ENCODE measurements at places on chromosomes 7 and 10. TPM values are rescaled to one million over a fixed set of nuclear protein-coding genes. Genes with fewer than 3 reads are reported as not detected.

PLXDC2 gene
- 60.0 TPM for total RNA-seq

DNA sequence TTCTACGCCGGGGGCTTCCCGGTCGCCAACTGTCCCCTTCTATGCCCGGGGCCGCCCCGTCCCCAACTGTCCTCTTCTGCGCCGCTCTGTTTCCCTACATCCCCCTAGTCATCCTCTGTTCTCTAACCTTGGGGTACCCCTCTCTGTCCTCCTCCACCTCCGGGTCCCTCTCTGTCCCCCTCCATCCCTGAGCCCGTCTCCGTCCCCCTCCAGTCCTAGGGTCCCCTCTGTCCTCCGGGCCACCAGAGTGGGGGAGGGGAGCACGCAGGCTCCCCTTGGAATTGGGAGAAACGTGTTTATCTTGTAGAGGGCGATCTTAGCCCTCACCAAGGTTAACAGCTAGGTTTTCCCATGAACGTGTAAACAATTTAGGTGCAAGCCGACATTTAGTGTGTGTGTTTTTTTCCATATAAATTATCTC is 852 bp upstream of the KLF6 start:
- no peak for DNase-seq
- H3K27ac ChIP-seq: peak overlapping the region; percentile 100
- H3K36me3 ChIP-seq: peaks cover 12% of the 10 kb centered on the region
- H3K4me1 ChIP-seq: peaks cover 38% of the 10 kb centered on the region
- H3K27me3 ChIP-seq: no peaks in the 10 kb centered on the region

EIF4EBP2 gene
- total RNA-seq: 71.4 TPM

DNA sequence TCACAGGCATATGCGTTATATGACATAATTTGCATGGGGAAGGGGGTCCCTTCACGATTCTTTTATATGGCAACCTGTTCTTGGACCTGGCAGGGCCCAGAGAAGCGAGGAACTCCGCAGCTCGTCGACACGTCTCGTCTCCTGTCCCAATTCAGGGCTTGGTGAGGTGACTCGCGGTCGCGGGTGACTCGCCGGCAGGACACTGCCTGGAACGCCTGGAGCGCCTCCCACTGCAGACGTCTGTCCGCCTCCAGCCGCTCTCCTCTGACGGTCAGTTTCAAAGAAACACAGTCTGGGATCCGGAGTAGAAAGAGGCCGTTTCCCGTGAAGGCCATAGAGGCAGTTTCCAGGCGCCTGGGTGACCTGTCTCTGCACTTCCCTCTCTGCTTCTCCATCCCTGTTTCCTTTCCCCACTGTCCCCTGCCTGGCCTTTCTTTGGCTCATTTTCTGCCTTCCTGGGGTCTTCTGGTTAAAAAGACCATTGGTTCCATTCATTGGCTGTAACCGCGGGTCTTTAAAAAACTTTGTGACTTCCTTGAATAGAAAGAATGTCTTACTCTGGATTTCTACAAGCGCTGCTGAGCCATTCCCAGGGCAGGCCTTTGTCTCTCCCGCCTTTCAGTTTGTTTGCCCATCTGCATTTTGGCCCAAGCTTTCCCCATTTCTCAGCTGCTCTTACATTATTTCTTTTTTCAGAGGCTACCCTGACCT is 1.2 kb downstream of the UPP1 start:
- H3K4me3 ChIP-seq: peak overlapping the region; percentile 79
- peaks cover 26% of the 10 kb centered on the region for H3K4me1 ChIP-seq
- no peak for DNase-seq
- peaks cover 18% of the 10 kb centered on the region for H3K27me3 ChIP-seq
- peak overlapping the region; percentile 47 for H3K27ac ChIP-seq
- H3K36me3 ChIP-seq: peaks cover 3% of the 10 kb centered on the region

DNA sequence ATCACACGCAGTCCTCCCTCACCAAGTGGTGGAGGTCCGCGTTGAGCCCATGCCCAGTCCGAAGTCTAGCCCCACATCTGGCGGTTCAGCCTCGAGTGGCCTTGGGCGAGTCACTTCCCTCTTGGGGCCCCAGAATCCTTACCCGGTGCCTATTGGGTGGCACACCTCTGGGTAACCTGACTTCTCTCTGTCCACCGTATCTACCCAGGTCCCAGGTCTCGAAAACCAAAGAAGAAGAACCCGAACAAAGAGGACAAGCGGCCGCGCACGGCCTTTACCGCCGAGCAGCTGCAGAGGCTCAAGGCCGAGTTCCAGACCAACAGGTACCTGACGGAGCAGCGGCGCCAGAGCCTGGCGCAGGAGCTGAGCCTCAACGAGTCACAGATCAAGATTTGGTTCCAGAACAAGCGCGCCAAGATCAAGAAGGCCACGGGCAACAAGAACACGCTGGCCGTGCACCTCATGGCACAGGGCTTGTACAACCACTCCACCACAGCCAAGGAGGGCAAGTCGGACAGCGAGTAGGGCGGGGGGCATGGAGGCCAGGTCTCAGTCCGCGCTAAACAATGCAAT is 4.3 kb downstream of the EN2 start:
- H3K4me3 ChIP-seq: no peak overlapping the region
- DNase-seq: no peak
- H3K36me3 ChIP-seq: no peaks in the 10 kb centered on the region
- H3K27me3 ChIP-seq: peaks cover 90% of the 10 kb centered on the region

GRCh38 chr7:32532086-32532485 is 36.8 kb downstream of the AVL9 start:
- H3K36me3 ChIP-seq: peaks cover 6% of the 10 kb centered on the region
- no peaks in the 10 kb centered on the region for H3K27me3 ChIP-seq
- no peak overlapping the region for H3K27ac ChIP-seq

PRSS37 gene
- total RNA-seq: not detected

- peaks cover 29% of the 10 kb centered on the region for H3K4me1 ChIP-seq
- peak; percentile 53 for DNase-seq
- H3K4me3 ChIP-seq: no peak overlapping the region
- peaks cover 8% of the 10 kb centered on the region for H3K27me3 ChIP-seq
Observed at GRCh38 chr10:91635401-91636400, 2.8 kb upstream of the PPP1R3C start.

- no peaks in the 10 kb centered on the region for H3K27me3 ChIP-seq
- no peak overlapping the region for H3K4me3 ChIP-seq
- H3K4me1 ChIP-seq: peaks cover 7% of the 10 kb centered on the region
- no peak for DNase-seq
- peaks cover 48% of the 10 kb centered on the region for H3K36me3 ChIP-seq
Observed at GRCh38 chr10:63393050-63393449, 72.7 kb downstream of the JMJD1C start.

DNA sequence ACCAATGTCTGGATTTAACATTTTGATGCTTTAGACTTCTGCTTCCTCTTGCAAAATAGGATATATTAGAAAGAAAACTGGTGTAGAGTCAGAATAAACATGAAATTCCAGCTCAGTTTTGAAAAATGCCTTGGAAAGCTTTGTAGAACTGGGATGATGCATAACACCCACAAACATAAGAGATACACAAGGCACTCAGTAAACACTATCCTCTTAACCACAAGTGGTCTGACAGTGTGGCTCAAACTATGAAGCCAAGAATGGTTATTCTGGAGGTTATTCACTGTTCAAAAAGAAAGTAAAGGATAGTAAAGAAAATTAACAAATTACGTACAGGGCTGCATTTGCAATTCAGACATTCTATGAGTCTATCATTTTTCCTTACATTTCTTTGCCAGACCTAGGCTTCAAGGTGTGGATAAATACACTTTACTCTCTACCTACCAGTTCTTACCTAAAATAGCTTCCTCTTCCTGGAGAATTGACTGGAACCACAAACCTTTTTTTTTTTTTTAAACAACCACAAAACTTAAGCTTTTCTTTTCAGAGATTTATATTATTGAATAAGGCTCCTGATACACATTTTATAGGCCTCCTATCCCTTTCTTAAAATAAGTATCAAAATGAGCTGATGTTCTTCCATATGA is 9.0 kb upstream of the RSBN1L start:
- no peaks in the 10 kb centered on the region for H3K27me3 ChIP-seq
- peaks cover 21% of the 10 kb centered on the region for H3K4me1 ChIP-seq
- H3K36me3 ChIP-seq: peaks cover 23% of the 10 kb centered on the region
- H3K27ac ChIP-seq: peak overlapping the region; percentile 76

DNA sequence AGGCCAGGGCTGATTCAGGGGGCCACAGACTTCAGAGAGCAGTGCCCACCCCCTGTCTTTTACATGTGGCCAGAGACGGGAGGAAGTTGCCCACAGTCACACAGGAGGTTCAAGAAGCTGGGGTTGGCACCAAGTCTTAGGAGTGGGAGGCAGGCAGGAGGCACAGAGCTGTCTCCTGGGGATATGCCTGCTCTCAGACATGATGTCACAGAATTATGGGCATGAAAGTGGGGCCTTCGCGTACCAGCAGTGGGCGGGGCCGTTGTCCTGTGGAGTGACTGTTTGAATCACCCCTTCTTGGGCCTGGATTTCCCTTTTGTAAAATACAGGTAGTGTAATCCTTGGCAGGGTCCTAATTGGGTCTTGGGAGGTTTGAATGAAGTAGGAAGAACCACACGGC is 81.2 kb upstream of the PPIF start:
- H3K4me3 ChIP-seq: no peak overlapping the region
- H3K27ac ChIP-seq: peak overlapping the region; percentile 34

- H3K4me3 ChIP-seq: no peak overlapping the region
- H3K4me1 ChIP-seq: peaks cover 9% of the 10 kb centered on the region
- no peak overlapping the region for H3K27ac ChIP-seq
- no peaks in the 10 kb centered on the region for H3K36me3 ChIP-seq
- H3K27me3 ChIP-seq: peaks cover 3% of the 10 kb centered on the region
Observed at GRCh38 chr7:52114509-52114908, 797.9 kb upstream of the COBL start.

- H3K36me3 ChIP-seq: no peaks in the 10 kb centered on the region
- no peaks in the 10 kb centered on the region for H3K4me1 ChIP-seq
- peaks cover 52% of the 10 kb centered on the region for H3K27me3 ChIP-seq
- no peak overlapping the region for H3K4me3 ChIP-seq
Observed at GRCh38 chr10:104842704-104843103, 201.6 kb downstream of the SORCS3 start.

- peak overlapping the region; percentile 48 for H3K27ac ChIP-seq
- no peak overlapping the region for H3K4me3 ChIP-seq
- H3K4me1 ChIP-seq: peaks cover 9% of the 10 kb centered on the region
- no peak for DNase-seq
Observed at GRCh38 chr7:6205971-6206660, 66.3 kb downstream of the CYTH3 start.

DNA sequence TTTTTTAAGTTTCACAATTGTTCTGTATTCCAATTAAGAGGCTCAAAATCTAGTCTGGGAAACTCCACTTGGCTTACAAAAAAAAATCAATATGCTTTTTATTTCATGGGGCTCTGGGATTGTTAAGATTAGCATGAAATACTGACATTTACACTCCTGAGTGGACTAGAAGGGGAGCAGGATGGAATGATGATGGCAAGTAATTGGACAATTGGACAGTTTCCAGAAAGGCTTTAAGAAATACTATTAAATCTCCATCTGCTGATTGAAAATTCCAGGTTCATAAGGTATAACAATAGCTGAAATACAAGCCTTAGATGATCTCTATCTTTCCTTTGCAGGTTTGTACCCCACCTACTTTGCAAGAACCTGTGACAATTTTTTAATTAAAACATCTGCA is 184.4 kb downstream of the LRRTM3 start:
- no peaks in the 10 kb centered on the region for H3K27me3 ChIP-seq
- H3K27ac ChIP-seq: no peak overlapping the region
- peaks cover 28% of the 10 kb centered on the region for H3K4me1 ChIP-seq
- no peak for DNase-seq

ELFN1 gene
- 11.4 TPM for total RNA-seq

EN2 gene
- total RNA-seq: not detected

AGK gene
- 35.0 TPM for total RNA-seq

FAM180A gene
- total RNA-seq: not detected

DNA sequence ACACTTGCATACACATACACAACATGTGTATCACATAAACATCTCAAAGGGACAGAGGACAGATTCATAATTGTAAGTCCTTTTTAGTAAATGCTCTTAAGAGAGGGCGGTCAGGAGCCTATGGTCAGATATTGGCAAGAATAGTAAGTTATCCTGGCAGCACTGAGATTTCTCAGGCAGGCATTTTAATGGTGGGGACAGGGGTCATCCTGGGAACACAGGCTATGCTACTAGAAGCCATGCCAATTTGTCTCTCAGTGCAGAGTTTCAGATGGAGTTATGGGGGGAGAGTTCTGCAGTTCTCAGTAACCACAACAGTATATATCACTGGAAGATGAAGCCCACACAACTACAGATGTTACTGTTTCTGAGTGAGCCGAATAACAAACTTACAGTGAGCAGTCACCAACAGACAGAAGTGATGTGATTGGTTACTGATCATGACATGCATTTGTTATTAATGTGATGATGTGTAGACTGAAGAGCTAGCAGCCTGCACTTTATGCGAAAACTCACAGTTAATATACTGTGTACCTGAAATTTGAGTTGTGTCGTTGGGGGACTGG is 16.4 kb downstream of the ZNF487 start:
- peaks cover 15% of the 10 kb centered on the region for H3K4me1 ChIP-seq
- no peak overlapping the region for H3K4me3 ChIP-seq
- no peak for DNase-seq
- H3K36me3 ChIP-seq: no peaks in the 10 kb centered on the region

GRCh38 chr7:111666260-111666659 is 104.0 kb upstream of the IMMP2L start:
- no peaks in the 10 kb centered on the region for H3K36me3 ChIP-seq
- DNase-seq: no peak
- H3K27me3 ChIP-seq: peaks cover 3% of the 10 kb centered on the region
- H3K4me1 ChIP-seq: no peaks in the 10 kb centered on the region

ADAMTS14 gene
- 4.1 TPM for total RNA-seq

GRCh38 chr7:8141070-8141469 is 120.9 kb downstream of the ICA1 start:
- H3K27me3 ChIP-seq: no peaks in the 10 kb centered on the region
- no peak overlapping the region for H3K27ac ChIP-seq
- no peaks in the 10 kb centered on the region for H3K36me3 ChIP-seq
- H3K4me3 ChIP-seq: no peak overlapping the region
- no peak for DNase-seq

SLC13A1 gene
- not detected for total RNA-seq

DNA sequence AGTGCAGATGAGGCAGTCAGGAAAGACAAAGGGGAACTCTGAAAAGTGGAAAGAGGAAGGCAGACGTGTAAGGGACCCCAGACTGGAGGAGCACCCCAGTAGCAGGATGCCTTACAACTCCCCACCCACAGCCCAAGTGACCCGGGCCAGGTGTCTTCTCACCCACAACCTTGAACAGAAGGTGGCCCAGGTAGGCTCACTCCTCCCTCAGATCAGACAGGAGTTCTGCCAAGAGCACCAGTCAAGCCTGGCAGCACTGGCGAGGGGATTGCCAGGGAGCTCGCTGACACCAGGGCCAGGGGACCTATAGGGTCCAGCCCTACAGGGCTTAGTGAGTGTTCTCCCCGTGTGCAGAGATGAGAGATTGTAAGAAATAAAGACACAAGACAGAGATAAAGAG is 27.1 kb upstream of the LMBR1 start:
- peaks cover 7% of the 10 kb centered on the region for H3K27me3 ChIP-seq
- H3K4me3 ChIP-seq: no peak overlapping the region
- H3K36me3 ChIP-seq: no peaks in the 10 kb centered on the region
- no peak overlapping the region for H3K27ac ChIP-seq
- no peak for DNase-seq

TCTN3 gene
- total RNA-seq: 45.7 TPM

GRCh38 chr7:132577206-132578049 is 1.2 kb upstream of the PLXNA4 start:
- H3K36me3 ChIP-seq: no peaks in the 10 kb centered on the region
- H3K4me1 ChIP-seq: peaks cover 23% of the 10 kb centered on the region
- DNase-seq: peak; percentile 83
- H3K27me3 ChIP-seq: peaks cover 88% of the 10 kb centered on the region
- peak overlapping the region; percentile 39 for H3K27ac ChIP-seq
- peak overlapping the region; percentile 67 for H3K4me3 ChIP-seq

HTR7 gene
- 3.0 TPM for total RNA-seq

Measured in mesothelial cell of epicardium (in vitro differentiated cells).